ENCODE measurements at places on chromosomes 1 and 21. TPM values are rescaled to one million over a fixed set of nuclear protein-coding genes. Genes with fewer than 3 reads are reported as not detected.

Gene GJA8
- not detected for total RNA-seq

Gene CR2
- total RNA-seq: not detected

Gene ADAMTSL4
- total RNA-seq: 3.0 TPM

Gene CHIA
- not detected for total RNA-seq

Gene AGRN
- total RNA-seq: 187 TPM

Gene LRRC38
- not detected for total RNA-seq

Gene CACNA1S
- total RNA-seq: not detected

Gene FCRL4
- not detected for total RNA-seq

Gene SPATA1
- total RNA-seq: 0.72 TPM

Gene AGBL4
- not detected for total RNA-seq

Gene SYNJ1
- 1.4 TPM for total RNA-seq

Gene MTX1
- 86.3 TPM for total RNA-seq

Gene RAB42
- 0.21 TPM for total RNA-seq

Gene PKP1
- total RNA-seq: 263 TPM

Gene ANKRD35
- total RNA-seq: 0.24 TPM

Gene CD2
- total RNA-seq: not detected

Gene OR14I1
- not detected for total RNA-seq
